ENCODE measurements at places on chromosomes 3 and 15. TPM values are rescaled to one million over a fixed set of nuclear protein-coding genes. Genes with fewer than 3 reads are reported as not detected.

- DNase-seq, result peak; percentile 10
Measured at GRCh38 chr3:59704292-59704691, 654.5 kb upstream of the CFAP20DC start.

GRCh38 chr3:190699776-190700175, 162.7 kb downstream of the GMNC start:
- no peak for DNase-seq

The SGO1 gene
- 4.4 TPM for total RNA-seq

The C3orf49 gene
- not detected for total RNA-seq

DNA sequence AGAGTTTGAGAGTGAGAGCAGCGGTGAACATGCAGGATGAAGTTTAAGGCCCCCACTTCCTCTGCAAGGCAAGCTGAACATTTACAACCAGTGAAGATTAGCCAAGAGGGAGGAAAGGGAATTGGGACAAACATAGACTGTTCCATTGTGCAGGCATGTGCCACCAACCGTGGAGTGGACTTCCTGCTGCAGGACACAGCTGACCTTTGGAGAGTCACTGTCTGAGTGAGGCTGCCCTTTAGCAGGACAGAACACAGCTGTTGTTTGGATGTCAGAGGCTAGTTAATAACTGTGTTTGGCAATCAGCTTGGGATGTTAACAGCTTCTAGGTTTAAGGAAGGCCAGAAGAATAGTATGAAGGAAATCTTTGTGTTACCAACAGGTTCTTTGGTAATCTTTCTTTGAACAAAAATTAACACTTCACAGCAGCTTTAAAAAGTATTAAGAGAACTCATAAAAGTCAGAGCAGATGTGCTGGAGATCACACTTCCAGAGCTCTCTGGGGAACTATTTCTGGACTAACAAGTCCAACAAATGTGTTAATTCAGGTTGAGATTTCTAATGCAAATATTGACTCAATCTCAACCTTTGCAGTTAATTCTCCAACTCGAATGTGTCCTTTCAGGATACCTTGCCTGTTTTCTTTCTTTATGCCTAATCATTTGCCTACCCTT, 31.4 kb downstream of the CTDSPL start:
- DNase-seq, result peak; percentile 44

The CCR9 gene
- total RNA-seq, result not detected

The OXTR gene
- total RNA-seq, result 0.59 TPM

DNA sequence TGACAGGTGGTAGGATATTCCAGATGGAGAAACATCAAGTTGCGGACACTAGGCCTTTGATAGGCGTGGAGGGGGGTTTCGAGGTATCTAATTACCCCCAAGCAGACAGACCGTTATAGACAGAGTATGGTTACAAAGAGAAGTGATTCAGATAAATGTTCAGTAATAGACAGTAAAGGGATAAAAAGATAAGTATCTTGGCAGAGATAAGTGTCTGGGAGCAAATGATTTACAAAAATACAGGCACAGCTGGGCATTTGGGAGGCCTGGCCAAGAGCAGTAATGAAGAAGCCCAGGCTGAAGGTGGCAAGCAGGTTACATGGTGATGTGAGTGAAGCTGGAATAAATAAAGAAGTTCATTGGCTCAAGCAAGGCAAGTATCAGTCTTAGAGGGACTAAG, 659 bp upstream of the MYH15 start:
- DNase-seq, result no peak

- no peak for DNase-seq
Measured at GRCh38 chr3:168495270-168495669, 399.5 kb upstream of the GOLIM4 start.

GRCh38 chr15:56631765-56632164, 101.5 kb downstream of the ZNF280D start:
- no peak for DNase-seq

The SLC7A14 gene
- under 0.01 TPM for total RNA-seq

DNA sequence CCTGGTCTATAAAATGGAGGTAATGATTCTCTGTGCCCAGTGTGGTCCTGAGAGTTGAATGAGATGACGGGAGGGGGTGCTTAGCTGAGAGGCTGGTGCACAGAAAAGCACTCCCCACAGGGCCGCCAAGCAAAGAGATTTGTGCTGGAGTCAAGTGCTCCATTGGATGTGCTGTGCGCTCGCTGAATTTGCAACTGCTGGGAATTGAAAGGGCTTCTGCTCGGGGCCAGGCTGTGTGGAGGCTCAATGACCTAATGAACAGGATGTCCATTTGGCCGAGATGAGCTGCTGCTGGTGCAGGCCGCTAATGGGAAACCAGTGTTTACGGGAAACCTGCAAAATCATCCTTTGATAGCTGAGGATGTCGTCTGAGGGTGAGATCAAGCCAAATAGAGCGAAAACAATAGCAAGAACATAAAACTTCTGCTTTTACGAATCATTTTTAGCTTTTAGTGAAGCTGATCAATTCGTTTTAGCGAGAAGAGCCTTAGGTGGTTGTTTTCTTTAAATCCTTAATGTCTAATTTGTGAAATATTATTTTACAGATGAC, 211.7 kb downstream of the GABRG3 start:
- DNase-seq, result no peak

DNA sequence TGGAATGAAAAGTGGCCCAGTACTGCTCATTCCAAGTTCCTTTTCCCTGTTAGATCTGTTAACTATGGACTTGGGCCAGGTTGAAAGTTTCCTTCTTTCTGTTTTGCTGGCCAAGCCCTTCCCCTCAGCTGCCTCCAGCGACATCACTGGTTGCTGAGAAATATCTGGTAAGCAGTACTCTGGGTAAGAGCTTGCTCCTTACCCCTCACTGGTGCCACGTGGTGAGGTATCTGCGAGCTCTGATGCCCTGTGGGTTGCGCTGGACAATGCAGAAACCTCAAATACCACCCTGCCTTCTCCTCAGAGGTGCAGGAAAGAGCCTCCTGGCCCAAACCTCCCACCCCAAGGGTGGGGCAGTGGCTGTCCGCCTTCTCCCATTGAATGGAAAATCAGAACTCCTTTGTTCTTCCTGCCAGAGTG, 42.9 kb upstream of the APH1B start:
- peak; percentile 30 for DNase-seq

The WDR93 gene
- 0.20 TPM for total RNA-seq

The EPHB3 gene
- 44.4 TPM for total RNA-seq

DNA sequence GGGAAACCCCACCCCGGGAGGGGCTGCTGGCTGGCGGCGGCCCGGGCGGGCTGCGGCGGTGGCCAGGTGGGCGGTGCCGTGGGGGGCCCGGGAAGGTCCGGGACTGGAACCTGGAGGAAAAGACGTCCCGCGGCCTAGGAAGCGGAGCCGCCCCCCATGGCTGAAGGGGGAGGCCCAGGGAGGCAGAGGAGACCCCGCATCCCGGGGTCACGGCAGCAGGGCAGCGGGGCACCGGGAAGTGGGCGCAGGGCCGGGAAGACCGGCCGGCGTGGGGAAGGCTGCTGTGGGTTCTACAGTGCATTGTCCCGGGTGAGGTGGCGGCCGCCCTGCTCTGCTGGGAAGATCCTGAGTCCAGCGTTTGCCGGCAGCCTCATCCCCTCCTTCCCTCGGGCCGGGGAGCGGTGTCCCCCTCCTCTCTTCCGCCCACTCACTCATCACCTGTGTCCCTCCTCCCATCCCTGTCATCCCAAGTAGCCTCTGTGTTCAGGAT, 525 bp upstream of the FSTL1 start:
- DNase-seq, result no peak

DNA sequence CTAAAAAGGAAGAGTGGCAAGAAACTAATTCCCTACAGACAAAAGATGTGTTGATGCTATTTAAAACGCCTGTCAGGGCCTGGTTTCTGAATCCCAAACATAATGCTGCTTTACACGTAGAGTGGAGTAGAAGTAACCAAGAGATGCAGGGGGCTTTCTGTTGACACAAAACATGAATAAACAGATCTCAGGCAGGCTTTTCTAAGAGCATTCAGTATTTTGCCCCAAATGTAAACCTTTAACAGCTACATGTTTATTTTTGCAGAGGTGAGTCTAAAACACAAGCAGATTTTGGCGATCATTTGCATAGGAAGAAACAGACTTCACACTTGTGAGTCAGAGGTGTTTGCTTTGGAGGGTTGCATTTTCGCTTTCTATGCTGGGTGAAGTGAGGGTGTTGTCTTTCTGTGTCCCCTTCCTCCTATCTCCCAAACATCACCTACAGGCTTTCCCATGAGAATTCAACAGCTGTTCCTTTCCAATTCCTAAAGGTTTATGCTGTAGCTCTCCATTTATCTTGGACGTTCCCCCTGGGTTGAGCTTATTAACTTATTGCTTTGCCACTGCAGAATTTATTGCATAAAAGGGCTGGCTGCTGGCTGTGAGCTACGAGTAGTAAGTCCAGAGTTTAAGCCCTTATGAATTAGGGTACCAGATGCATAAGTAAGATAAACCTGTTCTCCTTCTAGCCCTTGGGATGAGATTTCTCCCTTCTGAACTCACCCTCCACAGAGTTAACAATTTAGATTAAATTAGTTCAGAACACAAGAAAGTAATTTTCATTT, 156.7 kb downstream of the DIPK2A start:
- no peak for DNase-seq
